ENCODE measurements at places on chromosomes 1 and 21.

GRCh38 chr1:4053774-4054173, 153.7 kb upstream of the C1orf174 start:
- DNase-seq: no peak

- DNase-seq: no peak
Measured at GRCh38 chr21:14734191-14734590, 188.1 kb upstream of the SAMSN1 start.

- DNase-seq: peak; percentile 62
Measured at GRCh38 chr21:30216041-30216723, at the start of gene CLDN8. Gene CLDN8 (minus strand): TSS chr21:30216097. CDS start chr21:30215925, 172 bp downstream.

GRCh38 chr1:62903982-62904855, 120.3 kb downstream of the ATG4C start:
- peak; percentile 49 for DNase-seq

DNA sequence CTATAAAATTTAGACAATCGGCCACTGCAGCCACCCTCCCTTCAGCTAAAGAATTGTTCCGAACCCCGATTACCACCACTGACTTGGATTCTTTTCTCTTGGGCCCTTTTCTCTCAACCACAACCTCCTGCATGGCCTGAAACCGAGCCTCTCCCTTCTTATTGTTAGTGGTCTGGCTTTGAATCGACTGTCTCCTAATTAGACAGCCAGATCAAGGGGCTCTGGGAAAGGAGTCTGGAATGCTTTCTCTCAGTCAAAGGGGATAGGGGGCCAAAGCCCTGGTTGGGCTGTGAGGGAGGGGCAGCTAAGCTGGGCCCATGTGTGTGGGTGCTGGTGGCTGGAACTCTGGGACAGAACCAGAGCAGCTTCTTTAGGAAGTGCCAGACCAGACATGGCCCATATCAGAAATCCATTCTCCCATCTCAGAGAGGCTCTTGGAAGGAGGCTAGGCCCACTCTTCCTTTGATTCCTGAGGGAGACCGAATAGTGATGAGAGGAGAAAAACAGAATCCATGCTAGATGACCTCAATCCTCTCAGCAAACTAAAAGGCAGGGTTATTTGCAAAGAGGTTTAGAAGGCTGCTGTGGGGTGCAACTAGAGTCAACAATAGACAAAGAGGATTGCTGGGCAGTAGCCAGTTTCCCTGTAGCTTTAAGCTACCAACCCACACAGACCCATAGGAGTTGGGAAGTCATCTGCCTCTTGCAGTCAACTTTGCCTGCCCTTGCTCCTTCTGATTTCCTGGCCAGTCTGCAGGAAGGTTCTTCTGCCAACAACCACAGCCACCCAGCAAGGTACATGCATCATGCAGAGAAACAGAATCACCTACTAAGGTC, 117.6 kb downstream of the AK5 start:
- no peak for DNase-seq

GRCh38 chr1:15452866-15453571, 3.5 kb upstream of the CELA2A start:
- DNase-seq: no peak

DNA sequence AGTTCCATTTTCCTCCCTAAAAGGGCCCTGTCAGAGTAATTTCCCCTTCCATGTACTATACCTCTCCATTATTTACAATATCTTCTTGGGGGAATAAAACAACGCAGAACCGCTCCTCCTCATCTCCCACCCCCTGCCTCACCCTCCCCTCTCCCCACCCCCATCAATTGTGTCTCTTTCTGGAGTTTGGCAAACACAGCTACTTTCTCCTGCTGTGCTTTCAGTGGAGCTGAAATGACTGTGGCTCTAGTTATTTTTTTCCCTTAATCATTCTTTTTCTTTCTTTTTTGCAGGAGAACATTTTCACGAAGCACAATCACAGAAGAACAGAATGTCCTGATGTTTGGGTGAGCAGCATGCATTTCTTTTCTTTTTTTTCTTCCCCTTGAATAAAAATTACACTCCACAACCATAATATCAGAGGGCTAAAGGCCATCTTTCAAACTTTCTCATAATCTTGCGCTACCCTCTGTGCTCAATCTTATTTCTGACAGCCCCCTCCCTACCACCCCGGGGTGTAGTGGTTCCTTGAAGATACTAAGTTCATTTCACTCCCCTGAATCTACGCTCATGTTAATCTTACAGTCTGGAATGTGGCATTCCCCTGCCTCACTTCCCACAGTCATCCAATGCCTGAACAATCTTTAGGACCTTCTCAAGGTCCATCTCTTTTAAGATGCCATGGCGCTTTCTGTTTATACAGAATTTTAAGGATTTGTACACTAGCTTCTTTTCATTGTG, 8.8 kb upstream of the PLXNA2 start:
- no peak for DNase-seq

DNA sequence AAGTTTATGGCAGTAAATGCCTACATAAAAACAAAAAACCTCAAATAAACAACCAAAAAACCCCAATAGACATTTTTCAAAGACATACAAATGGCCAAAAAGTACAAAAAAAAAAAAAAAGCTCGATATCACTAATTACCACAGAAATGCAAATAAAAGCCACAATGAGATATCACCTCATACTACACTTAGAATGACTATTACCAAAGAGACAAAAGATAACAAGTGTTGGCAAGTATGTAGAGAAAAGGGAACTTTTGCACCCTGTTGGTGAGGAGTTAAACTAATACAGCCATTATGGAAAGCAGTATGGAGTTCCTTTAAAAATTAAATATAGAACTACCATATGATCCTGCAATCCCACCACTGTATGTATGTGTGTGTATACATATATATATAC, 21.1 kb downstream of the SLC25A24 start:
- no peak for DNase-seq

GRCh38 chr1:154845879-154846278, 24.2 kb downstream of the KCNN3 start:
- no peak for DNase-seq

DNA sequence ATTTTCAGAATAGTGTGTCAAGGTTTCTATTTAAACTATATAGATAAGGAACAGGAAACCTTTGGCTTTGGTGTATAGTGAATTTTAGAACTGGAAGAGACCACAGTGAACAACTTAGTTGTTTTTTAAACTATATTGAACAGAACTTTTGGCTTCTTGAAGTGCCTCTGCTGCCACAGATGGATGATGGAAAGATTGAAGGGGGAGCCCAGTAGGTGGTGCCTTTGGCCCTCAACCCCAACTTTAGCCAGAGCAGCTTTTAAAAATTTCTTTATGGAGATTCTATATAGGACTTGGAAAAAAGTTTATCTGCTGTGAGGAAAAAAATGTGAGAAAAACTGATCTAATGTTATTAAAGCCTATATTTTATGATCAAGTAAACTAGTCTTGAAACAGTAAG, 50.2 kb downstream of the SWT1 start:
- DNase-seq: no peak

DNA sequence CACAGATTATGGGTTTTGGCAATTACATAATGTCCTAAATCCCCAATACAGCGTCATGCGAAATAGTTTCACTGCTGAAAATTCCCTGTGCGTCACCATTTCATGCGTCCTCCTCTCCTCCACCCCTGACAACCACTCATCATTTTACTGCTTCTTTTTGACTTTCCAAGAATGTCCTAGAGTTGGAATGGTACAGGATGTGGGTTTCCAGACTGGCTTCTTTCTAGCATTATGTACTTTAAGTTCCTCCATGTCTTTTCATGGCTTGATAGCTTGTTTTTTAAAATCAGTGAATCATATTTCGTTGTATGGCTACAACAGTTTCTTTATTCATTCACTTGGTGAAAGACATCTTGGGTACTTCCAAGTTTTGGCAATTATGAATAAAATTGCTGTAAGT, 7.4 kb downstream of the NBPF3 start:
- DNase-seq: no peak

DNA sequence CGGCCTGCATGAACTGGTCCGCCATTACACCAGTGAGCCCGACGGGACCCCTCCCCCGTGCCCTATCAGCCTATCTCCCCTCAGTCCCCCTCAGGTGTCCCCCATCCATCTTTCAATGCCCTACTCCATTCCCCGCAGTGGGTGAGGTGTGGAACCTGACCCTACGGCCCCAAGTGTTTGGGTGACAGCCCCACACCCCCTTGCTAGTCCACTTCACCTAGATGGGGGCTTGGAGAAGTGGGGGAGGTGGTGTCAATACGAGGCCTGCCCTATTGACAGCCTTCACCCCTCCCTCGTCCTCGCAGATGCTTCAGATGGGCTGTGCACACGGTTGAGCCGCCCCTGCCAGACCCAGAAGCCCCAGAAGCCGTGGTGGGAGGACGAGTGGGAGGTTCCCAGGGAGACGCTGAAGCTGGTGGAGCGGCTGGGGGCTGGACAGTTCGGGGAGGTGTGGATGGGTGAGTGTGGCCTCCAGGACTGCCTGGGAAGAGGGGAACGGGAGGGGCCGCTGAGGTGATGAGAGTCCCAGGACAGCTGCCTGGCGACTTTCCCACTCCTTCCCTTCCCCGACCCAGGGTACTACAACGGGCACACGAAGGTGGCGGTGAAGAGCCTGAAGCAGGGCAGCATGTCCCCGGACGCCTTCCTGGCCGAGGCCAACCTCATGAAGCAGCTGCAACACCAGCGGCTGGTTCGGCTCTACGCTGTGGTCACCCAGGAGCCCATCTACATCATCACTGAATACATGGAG, 15.7 kb upstream of the HDAC1 start:
- DNase-seq: no peak

DNA sequence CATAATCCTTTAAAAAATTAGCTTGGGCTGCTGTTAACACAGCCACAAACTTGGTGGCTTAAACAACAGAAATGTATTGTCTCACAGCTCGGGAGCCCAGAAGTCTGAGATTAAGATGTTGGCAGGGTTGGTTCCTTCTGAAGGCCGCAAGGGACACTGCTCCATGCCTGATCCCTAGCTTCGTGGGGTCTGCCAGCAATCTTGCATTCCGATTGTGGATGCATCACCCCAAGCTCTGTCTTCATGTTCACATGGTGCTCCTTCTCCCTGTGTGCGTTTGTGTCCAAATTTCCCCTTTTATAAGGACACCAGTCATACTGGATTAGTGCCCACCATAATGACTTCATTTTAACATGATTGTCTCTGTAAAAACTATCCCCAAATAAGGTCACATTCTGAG, 5.0 kb upstream of the HHIPL2 start:
- no peak for DNase-seq

DNA sequence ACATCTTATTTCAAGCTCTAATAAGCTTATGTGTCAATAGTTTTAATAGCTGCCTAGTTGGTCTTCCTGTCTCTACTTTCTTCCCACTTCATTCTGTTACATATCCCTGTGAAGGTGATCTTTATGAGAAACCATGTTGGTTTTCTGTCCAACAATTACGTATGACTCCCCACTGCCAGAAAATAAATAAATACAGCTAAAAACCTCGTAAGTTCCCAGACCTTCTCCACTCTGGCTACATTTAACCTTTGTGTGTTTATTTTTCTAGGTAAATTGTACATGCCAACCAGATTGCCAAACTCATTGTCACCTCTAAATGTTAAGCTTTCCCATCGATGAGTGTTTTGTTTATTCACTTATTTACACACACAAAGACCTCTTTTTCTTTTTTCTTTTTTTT, 147.2 kb downstream of the CRB1 start:
- no peak for DNase-seq

DNA sequence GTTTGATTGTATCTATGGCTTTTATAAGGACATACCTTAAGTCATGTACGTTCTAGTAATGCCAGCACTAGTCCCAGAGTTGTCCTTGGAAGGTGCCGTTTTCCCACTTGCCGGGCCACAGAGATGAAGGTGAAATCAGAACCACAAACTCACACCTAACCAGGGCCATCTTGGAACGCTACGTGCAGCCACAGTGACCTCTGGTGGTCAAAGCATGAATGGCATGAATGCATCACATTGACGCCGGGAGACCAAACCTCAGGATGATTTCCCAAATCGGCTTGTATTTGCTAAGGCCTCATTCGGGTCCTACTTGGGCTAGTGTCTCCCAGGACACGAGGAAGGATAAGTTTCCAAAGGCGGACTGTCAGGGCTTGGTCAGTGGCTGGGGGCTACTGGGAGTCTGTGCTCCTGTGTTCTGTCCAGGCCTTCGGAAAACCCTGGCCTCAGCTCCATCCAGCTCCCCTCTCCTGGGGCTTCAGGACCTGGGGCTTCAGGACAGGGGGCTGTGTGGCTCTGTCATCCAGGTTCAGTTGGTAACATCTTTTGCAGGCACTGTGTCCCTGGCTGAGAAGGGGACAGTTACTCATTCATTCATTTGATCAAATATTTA, 260.5 kb downstream of the PRDM2 start:
- DNase-seq: peak; percentile 66

DNA sequence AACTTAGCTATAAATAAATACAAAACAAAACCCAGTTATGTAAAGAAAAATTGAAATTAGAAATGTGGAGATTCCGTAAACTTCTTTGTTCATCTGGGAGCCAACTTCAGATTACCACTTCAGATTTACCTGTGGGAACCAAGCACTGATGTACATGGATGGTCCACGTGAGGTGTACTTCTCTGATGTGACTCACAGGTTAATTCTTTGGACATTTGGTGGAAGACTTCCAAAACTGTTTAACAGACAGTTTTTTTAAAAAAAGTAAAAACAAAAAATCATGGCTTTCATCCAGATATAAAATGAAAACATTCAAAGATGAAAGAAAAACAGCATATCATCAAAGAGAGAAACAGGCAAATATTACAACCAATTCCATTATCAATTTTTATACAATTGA, 92.0 kb downstream of the MAST2 start:
- no peak for DNase-seq

GRCh38 chr1:231192620-231193163, 30.8 kb downstream of the TRIM67 start:
- peak; percentile 27 for DNase-seq

- DNase-seq: no peak
Measured at GRCh38 chr1:44640200-44640853, 34.0 kb downstream of the TMEM53 start.

GRCh38 chr1:163799190-163799805, 477.5 kb downstream of the NUF2 start:
- DNase-seq: no peak

GRCh38 chr1:223843934-223844786, 1.6 kb downstream of the TP53BP2 start:
- peak; percentile 11 for DNase-seq

- no peak for DNase-seq
Measured at GRCh38 chr1:46494910-46495309, 5.3 kb downstream of the DMBX1 start.
